GM12878 (cell line): ENCODE measurements at places on chromosomes 16 and 17. TPM values are rescaled to one million over a fixed set of nuclear protein-coding genes. Genes with fewer than 3 reads are reported as not detected.

The NTN1 gene
- total RNA-seq, result 0.49 and 0.80 TPM in 2 replicates

The RGS11 gene
- not detected in 2 replicates for total RNA-seq

The PARD6A gene
- total RNA-seq, result 6.2 and 7.5 TPM in 2 replicates

The ITGAX gene
- 30.0 and 37.9 TPM in 2 replicates for total RNA-seq

The SDR42E2 gene
- total RNA-seq, result not detected in 2 replicates

The TBX6 gene
- 0.54 and 1.0 TPM in 2 replicates for total RNA-seq

The MFAP4 gene
- 0.13 and 0.28 TPM in 2 replicates for total RNA-seq

The ETV4 gene
- 2.2 TPM in 2 replicates for total RNA-seq
